Renal pelvis (tissue), 12 donors: ENCODE measurements at places on chromosomes 5 and 9. TPM values are rescaled to one million over a fixed set of nuclear protein-coding genes. Genes with fewer than 3 reads are reported as not detected.

DNA sequence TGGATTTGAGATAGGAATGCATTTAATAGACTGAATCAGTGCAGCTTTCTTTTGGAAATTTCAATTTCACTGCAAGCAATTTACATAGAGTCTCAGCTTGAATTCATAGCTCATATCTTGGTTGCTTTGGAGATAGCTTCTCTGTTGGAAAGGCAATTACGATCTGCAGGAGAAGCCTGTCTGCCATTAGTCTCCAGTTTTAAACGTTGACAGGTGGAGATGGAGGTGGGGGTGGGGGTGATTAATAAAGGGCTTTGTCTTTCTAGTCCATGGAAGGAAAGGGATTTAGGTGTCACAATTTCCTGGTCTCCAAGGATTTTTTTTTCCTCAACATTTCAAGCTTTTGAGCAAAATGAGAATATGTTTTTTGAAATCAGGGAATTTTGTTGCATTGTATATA lies 184.7 kb downstream of the CARTPT start:
- DNase-seq = no peak

DNA sequence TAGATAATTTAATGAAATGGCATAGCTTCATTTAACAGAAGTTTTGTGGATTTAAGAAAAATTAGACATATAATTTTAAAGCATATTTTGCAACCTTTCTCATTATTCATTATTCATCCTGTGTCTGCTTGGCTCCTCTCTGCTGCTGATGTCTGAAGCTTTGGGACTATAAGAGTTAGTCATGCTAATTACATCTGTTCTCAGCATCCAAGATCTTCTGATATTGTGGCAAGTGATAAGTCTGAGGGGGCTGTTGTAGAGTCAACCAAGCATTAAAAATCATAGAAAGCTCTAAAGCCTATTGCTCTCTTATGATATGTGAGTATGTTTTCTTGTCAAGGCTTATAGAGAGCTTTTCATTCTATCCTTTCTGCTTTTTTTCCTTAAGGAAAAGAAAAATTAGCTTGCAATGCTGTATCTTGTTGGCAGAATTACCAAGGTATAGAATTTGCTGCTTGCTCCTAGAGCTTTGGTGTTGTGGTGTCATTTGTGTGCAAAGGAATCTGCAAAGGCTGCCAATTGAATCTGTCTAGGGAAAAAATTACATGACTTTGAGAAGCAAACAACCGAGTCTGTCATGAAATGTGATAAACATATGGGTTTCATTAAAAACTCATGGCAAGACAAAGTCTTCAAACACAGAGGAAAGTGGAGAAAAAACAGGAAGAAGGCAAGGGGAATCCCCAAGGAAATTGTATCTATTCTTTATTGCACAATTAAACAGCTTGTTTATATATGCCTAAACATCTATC lies 156.1 kb upstream of the DAB2 start:
- DNase-seq = no peak

Gene F2RL2
- polyA plus RNA-seq = 1.4 TPM

GRCh38 chr9:27436234-27436633 lies 87.9 kb upstream of the IFNK start:
- no peak for DNase-seq

Gene PCDHB10
- 6.4 TPM for polyA plus RNA-seq

GRCh38 chr9:77014597-77015263 lies 4.7 kb upstream of the FOXB2 start:
- no peak for DNase-seq

GRCh38 chr9:8783941-8784340 lies 984.4 kb upstream of the DMAC1 start:
- DNase-seq = peak; percentile 81

- no peak for DNase-seq
Observed at GRCh38 chr9:6014670-6015270, 654 bp downstream of the RANBP6 start.

Gene CNTNAP3
- 5.4 TPM for polyA plus RNA-seq

DNA sequence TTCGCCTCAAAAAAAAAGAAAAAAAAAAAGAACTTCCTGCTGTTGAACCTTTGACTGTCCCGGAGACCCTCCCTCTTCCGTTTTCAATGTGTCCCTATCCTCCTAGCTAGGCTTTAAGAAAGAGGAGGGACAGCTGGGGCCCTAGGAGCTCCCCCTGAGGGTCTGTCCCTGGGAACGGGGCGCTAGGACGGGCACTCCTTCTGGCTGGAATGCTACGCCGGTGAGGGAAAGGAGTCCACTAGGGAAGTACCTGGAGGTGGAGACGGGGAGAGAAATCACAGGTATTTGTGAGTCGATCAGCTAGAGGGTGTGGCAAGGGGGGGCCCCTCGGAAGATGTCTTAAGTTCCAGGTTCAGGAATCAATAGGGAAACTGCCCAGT lies 4.6 kb downstream of the SIT1 start:
- peak; percentile 71 for DNase-seq

DNA sequence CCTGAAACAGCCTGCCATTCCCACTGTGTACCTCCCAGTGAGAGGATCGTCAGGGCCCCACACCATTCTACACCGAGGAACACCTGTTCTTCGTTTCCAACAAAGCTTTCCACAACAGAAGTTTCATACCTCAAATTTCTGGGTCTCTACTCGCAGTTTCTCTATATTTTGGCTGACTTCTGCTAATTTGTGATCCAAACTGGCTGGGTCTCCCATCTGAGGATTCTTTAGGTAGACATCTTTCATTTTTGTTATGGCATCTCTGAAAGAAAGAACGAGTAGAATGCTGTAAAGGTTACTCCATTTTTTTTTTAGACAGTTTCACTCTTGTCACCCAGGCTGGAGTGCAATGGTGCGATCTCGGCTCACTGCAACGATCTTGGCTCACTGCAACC lies 67.5 kb downstream of the USP20 start:
- DNase-seq = no peak

- no peak for DNase-seq
Observed at GRCh38 chr9:21708260-21708711, 94.2 kb upstream of the MTAP start.

DNA sequence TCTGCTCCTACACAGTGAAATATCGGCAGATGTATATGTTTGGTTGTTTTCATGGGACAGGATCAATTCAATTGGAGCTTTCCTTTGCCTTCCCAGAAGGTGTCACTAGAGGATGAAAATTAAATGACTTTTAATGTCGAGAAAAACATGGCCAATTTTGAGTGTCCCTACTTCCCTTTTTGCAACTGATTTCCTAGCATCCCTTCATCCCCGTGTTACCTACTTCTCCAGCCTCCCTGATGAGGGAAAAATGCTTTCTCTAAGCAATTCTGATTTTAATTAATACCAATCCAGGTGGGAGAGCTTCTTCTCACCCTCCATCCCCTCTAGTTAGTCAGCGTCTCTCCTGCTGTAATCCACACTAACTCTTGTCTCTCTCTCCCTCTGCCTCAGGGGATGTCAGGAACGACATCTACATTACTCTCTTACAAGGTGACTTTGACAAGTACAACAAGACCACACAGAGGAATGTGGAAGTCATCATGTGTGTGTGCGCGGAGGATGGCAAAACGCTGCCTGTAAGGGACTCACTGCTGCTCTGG lies 64.9 kb downstream of the DOCK2 start:
- no peak for DNase-seq

Gene IL13
- polyA plus RNA-seq = 0.12 TPM

Gene GPR150
- not detected for polyA plus RNA-seq

Gene C9
- 0.53 TPM for polyA plus RNA-seq

DNA sequence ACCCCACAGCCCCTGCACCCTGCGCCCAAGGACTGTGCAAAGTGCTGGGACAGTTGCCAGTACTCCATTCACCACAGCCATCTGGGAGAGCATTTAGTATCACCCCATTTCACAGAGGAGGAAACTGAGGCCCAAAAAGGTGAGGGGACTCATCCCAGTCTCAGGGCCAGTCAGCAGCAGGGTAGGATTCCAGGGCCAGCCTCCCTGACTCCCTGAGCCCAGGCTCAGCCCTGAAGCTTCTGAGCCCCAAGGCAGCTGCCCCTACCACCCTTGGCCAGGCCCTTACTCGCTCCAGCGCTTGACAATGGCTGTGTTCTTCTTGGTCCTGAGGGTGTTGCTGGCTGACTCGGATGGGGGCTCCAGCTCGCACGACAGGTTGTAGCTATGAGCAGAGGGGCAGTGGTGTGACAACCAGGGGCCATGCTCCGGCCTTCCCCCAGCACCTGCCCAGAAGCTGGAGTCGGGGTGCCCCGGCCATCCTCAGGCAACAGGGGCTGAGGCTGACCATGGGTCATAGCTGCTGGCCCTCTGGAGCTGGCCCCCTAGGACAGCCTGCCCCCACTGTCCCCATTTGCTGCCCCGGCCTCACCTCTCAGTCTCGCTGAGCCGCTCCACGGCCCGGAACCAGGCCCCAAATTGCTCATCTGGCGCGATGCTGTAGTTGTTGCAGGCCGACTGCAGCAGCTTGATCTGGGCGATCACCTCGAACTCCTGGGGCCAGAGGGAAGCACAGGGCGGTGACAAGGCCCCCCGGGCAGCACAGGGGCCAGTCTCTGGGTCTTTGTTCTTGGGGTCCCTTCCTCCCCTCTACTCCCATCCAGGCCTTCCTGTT lies 18.6 kb downstream of the RALGDS start:
- DNase-seq = no peak

DNA sequence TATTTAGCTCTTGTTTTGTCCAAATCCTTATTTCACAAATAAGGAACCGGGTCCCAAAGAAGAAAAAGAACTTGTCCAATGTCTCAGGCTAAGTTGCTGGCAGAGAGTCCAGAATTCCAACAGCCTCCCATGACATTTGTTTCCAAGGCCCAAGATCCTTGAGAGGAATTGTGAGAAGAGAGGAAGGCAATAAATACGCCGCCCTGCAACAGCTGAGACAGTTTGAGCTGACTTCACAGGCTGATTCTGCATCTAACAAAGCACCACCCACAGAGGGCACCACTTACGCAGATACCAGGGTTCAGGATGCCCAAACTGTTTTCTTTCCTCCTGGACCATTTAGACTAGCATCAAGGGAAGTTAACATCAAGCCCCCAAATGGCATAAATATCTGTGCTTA lies 211.3 kb downstream of the FAM114A2 start:
- DNase-seq = no peak

Gene PCDHGB2
- 3.6 TPM for polyA plus RNA-seq

Gene SAPCD2
- 10.0 TPM for polyA plus RNA-seq

GRCh38 chr9:125145425-125145824 lies 2.1 kb upstream of the SCAI start:
- DNase-seq = no peak

Gene GGTA1
- polyA plus RNA-seq = 4.3 TPM

GRCh38 chr5:170865622-170866021 lies 3.8 kb downstream of the RANBP17 start:
- DNase-seq = no peak

- no peak for DNase-seq
Observed at GRCh38 chr5:56145511-56145910, 87.6 kb downstream of the ANKRD55 start.

Gene PCDHGB6
- 7.3 TPM for polyA plus RNA-seq

- DNase-seq = no peak
Observed at GRCh38 chr9:17272536-17272935, 137.7 kb downstream of the CNTLN start.

DNA sequence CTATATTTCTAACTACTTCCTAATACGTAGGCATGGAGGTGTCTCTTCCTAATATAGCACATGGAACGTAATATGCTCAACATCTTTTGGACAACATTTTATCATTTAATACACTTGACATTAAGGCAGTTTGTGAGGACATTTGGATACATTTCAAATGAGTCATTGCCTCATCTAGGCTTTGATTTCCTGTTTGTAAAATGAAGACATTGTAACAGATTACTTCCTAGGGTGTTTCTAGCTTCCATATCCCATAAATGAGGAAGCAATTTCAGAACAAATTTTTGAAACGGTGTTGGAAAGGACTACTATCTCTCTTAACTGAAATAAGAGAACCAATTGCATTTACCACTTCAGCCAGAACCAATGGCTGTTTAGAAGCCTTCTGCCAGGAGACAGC lies 38.7 kb downstream of the SLC28A3 start:
- no peak for DNase-seq

Gene DMGDH
- polyA plus RNA-seq = 23.2 TPM

Gene PBX3
- polyA plus RNA-seq = 28.7 TPM

DNA sequence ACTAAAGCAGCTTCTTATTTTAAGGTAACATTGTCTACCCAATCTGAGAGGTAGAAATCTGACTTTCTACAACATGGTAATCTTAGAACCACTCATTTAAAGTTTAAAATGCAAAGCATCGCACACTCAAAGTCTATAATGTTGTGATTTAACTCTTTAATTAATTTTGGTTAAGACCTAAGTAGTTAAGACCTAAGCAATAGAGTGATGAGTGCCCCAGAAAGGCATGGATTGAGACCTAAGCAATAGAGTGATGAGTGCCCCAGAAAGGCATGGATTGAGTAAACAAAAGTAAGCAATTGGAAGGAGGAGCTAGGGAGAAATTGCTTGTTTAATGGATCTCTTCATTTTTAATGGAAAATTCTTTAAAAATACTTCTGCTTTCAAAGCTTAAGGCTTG lies 86.8 kb downstream of the NLN start:
- DNase-seq = no peak

DNA sequence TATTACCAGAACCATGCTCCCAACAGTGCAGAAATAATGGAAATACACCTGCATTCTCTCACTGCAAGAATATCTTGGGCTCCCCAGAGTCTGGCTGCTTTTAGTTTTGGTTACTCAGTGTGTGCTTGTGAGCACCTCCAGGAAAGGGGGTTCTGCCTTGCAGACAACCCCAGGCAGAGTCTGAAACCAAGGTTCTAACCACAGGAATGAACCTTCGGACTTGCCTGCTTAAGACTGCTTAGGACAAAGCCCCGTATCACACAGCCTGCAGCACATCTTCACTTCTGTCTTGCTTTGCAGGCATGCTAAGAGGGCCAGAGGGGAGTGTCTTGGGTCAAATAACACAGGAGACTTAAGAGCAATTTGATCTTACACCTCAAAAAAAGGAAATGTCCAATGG lies 94.8 kb upstream of the SPATA31C2 start:
- DNase-seq = no peak

GRCh38 chr5:17218353-17219005 lies 1.0 kb downstream of the BASP1 start:
- DNase-seq = peak; percentile 21

GRCh38 chr5:172901012-172901780 lies 58.0 kb upstream of the RPL26L1 start:
- DNase-seq = peak; percentile 81

Gene PCDHGB4
- polyA plus RNA-seq = 6.2 TPM

Gene WNT8A
- polyA plus RNA-seq = 0.09 TPM

GRCh38 chr9:127852829-127853228 lies 1.6 kb downstream of the ENG start:
- no peak for DNase-seq

DNA sequence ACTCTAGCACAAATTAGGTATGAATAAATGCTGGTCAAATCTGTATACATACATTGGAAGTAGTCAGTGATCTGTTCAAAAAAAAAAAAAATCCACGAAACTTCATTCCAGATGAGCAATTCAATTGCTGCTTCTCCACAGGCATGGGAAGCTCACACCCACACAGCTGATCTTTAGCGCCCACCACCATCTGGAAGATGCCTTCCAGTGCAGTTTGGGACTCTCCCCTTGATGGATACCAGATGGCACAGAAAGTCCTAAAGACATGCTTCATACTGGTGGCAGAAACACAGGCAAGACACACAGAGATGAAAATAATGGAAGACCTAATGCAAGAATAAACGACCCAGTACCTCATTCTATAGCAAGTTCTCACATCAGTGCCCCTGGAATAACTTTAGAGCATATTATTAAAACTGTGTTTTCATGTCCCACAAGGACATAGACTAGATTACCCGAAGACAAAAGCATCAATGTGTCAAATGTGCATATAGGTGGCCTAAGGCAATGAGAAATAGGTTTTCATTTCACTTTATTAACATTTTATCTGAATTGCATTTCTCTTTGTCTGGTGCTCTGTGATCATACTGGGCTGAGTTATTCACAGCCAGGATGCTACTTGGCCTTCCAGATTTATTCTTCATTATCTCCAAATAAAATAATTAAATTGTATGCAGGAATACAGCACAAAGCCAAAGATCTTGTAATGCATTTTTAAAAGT lies 135.4 kb upstream of the TAS2R1 start:
- DNase-seq = no peak

Gene SLC6A7
- 0.12 TPM for polyA plus RNA-seq
